SK-N-SH (cell line): ENCODE measurements at places on chromosomes 2 and 18.
A peak's percentile ranks its signal among the peaks of the same experiment; 100 is the strongest.

DNA sequence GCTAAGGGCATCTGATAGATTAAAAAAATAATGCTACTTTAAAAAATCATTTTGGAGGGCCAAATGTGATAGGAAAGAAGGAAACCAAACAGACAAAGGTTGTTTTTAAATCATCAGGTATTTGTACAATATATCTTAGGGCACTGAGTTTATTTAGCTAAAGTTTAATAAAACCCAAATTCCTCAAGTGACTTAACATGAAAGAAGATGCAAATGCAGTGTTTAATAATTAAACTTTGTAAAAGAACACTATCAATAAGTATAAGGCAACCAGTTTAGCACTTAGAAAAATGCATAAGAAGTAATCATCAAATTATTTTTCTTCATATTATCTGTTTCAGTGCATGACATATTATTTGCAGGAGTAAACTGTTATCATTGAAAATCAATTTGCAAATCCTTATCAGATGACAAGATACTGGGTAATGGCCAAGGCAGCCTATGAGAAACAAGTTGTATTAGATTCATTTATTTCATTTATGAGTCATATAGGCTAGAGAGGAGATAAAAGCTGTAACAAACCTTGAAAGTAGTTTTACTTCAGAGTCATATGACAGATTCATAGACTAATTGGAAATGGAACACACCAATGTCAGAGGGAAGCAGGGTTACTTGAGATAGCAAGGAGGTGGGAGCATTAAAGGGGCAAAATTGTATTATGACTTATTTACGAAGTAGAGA, 165.5 kb downstream of the GCA start:
- DNase-seq, result no peak

DNA sequence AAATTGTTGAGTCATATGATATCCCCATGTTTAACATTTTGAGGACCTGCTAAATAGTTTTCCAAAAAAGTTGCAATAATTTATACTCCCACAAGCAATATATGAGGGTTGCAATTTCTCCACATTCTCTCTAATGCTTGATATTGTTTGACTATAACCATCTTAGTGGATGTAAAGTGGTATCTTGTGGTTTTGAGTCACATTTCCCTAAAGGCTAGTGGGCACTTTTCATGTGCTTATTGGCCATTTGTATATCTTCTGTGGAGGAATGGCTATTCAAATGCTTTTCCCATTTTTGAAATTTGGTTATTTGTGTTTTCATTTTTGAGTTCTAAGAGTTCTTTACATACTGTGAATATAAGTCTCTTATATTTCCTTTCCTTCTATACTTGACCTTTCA, 82.7 kb downstream of the SCG2 start:
- no peak for DNase-seq

DNA sequence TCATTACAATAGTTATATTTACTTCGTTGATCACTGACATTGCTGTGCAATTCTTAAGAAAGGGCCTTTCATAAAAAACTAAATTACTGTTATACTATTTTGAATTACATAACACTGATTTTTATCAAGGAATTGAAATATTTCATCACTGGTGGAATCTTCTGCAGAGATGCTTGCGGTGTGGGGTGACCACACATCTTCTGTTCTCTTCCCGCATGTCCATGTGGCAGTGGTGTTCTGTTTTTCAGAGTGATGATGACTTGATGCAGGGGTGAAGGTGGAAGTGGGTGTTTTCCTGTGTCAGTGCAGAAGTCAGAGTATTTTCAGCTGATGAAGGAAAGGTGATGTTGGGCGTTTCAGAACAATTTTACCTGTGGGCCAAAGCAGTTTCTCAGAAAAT, 7.0 kb downstream of the CNDP2 start:
- no peak for DNase-seq

DNA sequence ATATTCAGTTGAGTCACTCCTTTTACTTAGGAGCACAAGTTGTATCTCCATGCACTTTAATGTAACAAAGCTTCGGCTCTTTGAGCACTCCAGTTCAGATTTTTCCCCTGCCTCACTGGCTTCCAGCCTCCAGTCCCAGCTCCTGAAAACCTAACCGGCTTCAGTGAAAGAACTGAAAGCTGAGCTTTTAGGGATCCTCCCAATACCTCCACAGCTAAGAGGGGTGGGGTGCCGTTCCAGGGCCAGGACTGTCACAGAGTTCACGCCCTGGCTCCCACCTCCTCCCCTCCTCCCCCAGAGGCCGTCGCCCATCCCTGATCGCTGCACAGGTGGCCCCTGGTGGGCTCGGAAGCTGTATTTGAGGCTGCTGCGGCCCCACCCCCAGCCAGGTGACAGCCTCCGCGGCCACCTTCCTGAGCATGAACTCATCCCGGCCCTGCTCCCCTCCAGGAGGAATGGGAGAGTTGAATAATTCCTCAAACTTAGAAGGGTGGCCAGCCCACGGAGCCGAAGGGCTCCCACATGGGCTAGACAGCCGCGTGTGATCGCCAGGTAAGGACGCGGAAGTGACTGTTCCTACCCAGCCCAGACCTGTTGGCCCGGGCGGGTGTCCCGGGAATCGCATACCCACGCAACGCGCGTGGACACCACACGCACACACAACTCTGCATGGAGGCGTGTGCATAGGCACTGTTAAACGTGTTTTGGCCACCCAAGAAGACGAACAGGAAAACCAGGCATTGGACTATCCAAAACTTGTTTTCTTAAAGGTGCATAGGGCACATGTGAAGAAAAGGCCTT, 1.8 kb downstream of the MYO5B start:
- peak; percentile 23 for DNase-seq

- DNase-seq, result no peak
Observed at GRCh38 chr2:228917220-228917619, 353.9 kb downstream of the PID1 start.

- no peak for DNase-seq
Observed at GRCh38 chr2:182597570-182598295, 118.3 kb upstream of the DNAJC10 start.

- DNase-seq, result no peak
Observed at GRCh38 chr2:6924924-6925409, 7.8 kb downstream of the RNF144A start.

DNA sequence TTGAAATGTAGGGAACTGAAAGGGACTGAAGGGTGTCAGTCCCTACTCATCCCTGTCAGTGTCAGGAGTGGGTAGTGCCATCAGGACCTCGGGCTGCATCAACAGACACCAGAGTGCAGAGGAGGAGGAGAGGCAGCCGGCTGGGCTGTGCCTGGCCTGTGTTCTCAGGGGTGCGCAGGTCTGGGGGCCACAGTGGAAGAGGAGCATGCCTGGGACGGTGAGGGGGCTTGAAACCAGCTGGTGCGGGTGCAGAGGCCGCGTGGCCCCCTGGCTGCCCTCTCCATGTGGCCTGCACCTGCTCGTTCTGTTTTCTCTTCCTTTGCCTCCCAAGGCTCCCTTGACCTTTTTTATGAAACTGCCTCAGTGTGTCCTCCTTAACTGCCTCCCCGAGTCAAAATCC, 41.3 kb downstream of the NTSR2 start:
- no peak for DNase-seq

GRCh38 chr2:232999354-232999753, 13.7 kb downstream of the NGEF start:
- peak; percentile 46 for DNase-seq

DNA sequence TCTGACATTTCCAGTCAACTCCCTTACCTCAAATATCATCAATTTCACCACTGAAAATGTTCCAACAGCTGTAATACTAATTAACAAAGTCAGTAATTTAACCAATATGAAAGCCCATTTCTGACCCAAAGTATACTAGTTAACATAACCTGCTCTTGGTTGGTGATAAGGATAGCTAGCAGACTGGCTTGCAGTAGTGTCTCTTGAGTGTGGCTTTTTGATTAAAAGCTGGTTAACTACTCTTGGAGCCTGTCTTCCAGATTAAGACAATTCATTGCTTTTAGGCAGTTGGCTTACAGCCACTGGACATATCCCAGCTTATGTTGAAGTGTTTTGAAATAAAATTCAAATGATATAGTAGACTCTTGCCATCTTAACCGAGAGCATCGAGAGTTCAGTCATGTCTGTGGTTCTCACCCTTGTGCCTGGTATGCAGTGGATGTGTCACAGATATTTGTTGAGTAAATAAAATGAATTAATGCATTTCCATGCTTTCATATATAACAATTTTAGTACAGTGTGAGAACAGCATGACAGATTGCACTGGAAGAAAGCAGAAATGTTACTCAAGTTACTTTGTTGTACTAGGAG, 158.1 kb downstream of the TANC1 start:
- no peak for DNase-seq

GRCh38 chr2:105038383-105039061, 653 bp downstream of the MRPS9 start:
- DNase-seq, result peak; percentile 4

DNA sequence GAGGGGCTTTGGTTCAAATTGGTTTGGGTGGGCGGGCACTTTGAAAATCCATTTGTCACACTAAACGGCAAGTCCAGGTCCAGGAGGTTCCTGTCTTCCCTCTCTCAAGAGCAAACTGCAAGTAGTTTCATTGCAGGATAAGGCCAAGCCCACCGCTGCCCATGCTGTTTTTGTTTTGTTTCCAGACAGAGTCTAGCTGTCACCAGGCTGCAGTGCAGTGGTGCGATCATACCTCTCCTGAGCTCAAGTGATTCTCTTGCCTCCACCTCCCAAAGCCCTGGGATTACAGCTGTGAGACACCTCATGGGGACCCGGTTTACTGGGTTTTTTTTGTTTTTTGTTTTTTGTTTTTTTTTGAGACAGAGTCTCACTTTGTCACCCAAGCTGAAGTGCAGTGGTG, 1.8 kb upstream of the CYBRD1 start:
- no peak for DNase-seq

DNA sequence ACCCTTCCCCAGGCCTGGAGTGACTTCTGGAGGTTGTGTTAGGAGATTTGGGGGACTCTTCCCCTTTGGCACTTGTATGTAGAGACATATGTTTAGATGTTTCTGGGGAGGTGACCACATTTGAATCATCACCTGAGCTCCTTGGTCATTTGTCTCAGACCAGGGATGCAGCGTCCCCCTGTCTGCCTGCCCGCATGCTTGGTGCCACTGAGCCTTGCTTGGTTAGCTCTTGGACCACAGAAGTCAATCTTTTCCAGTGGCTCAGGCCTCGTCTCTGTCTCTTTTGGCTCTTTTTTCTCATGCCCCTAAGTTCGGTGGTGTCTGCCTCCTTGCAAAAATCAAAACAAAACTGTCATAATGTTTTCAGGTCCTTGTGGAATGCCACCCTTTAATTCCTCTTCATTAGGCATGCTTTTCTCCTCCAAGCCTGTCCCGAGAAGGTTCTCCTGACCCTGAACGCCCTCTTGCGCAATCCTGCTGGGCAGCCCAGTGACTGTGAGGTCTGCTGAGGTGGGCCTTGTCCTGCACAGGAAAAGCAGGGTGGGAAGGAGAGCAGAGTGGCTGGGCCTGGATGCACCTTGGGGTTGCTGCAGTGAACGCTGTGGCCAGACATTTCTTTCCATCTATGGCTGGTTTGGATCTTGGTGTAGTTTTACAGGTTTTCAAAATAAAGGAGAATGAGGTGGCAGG, 24.9 kb downstream of the GLI2 start:
- no peak for DNase-seq

DNA sequence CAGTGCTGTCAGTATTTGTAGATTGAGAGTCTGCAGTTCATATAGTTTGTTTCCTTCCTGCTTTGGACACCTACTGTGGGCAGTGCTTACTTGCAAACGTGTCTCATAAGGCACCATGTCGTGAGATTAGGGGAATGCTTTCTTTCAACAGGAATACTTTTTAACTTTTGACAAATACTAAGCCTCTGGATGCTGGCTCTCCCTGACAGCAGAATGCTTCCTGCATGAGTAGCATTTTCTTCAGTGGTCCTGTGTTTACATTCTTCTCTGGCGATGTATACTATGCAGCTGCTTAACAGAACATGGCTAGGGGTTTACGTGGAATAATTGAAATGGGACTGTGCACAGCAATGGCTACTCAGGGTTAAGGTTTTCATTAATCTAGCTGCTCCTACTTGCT, 807.5 kb downstream of the MBD2 start:
- DNase-seq, result no peak

- no peak for DNase-seq
Observed at GRCh38 chr2:237639836-237640220, 12.4 kb downstream of the LRRFIP1 start.

GRCh38 chr2:176613323-176613987, 344.2 kb downstream of the MTX2 start:
- DNase-seq, result no peak

DNA sequence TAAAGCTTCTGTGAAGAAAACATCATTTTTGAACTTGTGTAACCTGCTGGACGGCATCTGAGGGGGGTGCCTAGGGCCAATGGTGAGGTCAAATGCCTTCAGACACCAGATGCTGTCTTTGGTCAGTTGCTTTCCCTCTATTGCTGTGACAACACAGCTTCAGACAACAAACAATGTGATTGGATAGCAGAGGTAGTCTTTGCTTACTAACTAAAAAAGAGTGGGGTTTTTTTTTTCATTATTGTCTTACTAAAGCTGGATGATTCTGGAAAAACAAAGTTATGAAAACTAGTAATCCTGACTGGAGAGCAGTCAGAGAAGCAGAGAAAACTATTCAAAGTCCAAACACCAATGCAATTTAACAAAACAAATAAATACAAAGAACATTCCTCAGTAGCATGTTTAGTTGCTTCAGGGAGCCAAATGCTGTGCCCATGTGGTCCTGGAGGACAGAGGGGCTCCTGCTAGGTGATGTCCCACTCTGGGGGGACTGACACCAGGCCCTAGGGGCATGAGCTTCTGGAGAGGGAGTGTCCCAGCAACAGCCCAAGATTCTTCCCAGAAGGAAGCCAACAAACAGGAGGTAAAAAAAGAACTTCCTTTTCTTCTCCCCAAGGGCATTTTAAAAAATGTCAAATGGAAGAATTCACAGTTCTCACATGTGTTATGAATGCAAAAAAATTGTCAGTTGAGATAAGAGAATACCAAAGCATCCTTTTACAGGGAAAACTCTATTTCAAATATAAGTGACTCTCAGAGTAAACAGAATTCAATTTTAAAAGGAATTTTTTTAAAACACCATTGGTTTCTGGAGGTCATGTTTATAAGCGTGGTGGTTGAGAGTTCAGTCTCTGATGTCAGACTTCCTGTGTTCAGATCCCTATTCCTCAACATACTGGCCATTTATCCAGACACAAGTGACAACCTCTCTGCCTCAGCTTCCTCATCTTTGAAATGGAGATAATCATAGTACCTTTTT, 181.1 kb upstream of the PGAP1 start:
- no peak for DNase-seq
